ENCODE measurements at places on chromosomes 13 and 19.

DNA sequence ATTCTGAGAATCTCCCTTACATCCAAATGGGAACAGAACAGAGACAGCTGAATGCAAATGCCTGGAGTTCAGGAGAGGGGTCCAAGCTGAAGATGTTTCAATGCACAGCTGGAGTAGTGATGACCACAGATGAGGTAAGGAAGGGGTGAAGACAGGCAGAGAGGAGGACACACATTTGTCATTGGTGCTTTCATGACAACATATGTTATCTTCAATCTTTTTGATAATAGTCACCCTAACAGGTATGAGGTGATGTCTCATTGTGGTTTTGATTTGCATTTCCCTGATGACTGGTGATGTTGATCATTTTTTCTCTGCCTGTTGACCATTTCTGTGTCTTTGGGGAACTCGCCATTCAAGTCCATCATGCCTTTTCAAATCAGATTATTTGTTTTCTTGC, 19.2 kb downstream of the SIGLEC7 start:
- no peak for DNase-seq

DNA sequence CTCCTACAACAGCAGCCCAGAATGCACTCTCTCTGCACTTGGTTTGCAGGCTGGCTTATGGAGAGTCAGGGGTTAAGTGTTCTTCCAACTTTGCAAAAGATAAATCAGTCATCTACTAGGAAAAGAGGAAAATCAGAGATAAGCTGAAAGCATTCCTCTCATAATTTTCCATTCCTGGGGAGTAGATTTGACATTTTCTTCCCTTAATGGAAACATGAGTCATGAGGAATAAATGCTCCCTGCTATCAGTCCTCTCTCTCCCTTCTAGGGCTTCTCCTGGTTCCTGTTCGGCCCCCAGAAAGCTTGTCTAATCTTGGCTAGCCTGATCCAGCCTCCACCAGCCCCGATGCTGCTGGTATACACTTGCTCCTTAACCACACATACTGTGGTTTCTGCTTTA, 28.4 kb upstream of the ENOX1 start:
- DNase-seq, result no peak

GRCh38 chr19:16577531-16577985, 5.3 kb upstream of the SLC35E1 start:
- no peak for DNase-seq

DNA sequence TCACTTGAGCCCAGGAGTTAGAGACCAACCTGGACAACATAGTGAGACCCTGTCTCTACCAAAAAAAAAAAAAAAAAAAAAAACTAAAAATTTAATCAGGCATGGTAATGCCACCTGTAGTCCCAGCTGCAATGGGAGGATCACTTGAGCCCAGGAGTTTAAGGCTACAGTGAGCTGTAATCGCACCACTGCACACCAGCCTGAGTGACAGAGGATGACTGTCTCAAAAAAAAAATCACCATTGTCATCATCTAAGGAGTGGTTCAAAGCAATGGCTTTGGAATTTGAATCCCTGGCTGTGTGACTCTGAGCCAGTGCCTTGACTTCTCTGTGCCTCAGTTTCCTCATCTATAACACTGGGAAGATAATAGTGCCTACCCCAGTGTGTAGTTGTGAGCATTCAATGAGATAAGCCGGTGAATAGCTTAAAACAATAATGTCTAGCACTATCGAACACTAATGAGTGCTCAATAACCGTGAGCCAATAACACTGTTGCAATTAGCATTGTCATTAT, 11.5 kb downstream of the IGSF23 start:
- no peak for DNase-seq

- no peak for DNase-seq
These were observed 1.9 kb upstream of the MYCBP2 start for GRCh38 chr13:77328819-77329132.

DNA sequence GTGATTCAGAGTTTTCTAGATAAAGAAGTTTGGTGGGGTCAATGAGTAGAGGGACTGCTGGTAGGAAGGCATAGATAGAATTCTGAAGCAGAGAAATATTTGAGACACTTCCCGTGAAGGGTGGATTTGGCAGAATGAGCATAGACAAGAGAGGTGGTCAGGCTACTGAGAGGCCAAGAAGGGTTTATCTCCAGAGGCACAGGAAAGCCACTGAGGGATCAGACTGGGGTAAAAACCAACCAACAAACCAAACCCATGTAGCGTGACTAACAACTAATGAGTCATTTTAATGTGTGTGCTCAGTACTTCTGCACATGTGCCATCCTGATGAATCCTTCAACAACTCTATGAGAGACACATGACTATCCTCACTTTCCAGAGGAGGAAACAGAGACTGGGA, 60.0 kb upstream of the SERP2 start:
- DNase-seq, result no peak

DNA sequence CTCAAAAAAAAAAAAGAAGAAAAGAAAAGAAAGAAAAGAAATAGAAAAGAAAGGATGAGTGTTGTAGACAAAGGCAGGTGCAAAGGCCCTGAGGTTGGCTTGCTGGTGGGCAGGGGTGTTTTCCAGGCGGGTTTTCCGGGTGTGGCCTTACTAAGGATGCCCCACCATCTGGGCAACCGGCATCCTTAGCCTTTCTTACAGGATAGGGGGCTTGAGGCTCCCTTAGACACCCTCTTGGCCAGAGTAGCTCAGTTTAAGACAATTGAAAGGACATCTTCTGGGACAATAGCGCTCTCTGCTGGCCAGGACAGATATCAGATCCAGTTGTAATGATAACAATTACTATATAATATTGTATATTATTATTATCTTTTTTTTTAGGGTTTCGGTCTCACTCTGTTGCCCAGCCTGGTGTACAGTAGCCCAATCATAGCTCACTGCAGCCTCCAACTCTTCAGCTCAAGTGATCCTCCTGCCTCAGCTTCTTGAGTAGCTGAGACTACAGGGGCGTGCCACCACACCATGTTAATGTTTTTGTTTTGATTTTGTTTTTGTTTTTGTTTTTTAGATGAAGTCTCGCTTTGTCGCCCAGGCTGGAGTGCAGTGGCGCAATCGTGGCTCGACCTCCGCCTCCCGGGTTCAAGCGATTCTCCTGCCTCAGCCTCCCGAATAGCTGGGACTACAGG, 1.4 kb upstream of the QTRT1 start:
- peak; percentile 85 for DNase-seq

GRCh38 chr13:71249011-71249410, 618.0 kb downstream of the DACH1 start:
- no peak for DNase-seq

GRCh38 chr19:38711726-38712153, 32.5 kb downstream of the CAPN12 start:
- no peak for DNase-seq

GRCh38 chr13:107202371-107203023, 634.6 kb upstream of the ARGLU1 start:
- DNase-seq, result no peak

GRCh38 chr19:50475736-50476223, 527 bp upstream of the EMC10 start:
- no peak for DNase-seq

DNA sequence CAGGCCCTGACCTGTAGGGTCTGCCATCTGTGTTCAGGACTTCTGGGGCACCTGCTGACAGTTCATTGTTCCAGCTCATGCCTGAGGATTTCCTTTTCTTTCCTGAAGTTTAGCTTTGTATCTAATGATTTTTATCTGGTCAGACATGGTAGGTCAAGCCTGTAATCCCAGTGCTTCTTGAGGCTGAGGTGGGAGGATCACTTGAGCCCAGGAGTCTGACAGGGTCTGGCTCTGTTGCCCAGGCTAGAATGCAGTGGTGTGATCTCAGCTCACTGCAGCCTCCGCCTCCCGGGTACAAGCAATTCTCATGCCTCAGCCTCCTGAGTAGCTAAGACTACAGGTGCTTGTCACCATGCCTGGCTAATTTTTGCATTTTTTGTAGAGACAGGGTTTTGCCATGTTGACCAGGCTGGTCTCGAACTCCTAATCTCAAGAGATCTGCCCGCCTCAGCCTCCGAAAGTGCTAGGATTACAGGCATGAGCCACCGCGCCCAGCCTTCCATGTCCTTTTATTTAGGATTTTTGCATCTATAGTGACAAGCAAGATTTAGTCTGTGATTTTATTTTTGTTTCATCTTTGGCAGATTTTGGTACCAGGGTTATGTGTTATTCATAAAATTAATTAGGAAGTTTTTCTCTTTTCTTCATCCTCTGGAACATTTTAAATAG, 33.2 kb downstream of the CHST8 start:
- DNase-seq, result no peak

GRCh38 chr13:26037302-26037701, 14.5 kb downstream of the SHISA2 start:
- peak; percentile 80 for DNase-seq

DNA sequence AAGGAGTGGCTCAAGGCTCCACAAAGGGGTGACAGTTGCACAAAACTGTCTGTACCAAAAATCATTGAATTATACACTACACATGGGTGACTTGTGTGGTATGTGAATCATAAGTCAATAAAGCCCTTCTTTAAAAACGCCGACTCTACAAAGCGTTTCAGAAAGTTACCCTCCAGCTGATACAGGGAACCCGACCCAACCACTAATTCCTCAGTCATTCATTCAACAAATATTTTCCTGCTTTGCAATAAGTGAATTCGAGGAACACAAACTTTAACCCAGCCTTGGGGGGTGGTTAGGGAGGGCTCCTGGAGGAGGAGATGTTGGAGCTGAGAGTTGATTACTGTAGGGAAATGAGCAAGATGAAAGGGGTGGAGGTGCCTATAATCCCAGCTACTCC, 32.0 kb downstream of the LTBP4 start:
- no peak for DNase-seq

- no peak for DNase-seq
These were observed 86.7 kb upstream of the TUBA3C start for GRCh38 chr13:19268331-19268730.

DNA sequence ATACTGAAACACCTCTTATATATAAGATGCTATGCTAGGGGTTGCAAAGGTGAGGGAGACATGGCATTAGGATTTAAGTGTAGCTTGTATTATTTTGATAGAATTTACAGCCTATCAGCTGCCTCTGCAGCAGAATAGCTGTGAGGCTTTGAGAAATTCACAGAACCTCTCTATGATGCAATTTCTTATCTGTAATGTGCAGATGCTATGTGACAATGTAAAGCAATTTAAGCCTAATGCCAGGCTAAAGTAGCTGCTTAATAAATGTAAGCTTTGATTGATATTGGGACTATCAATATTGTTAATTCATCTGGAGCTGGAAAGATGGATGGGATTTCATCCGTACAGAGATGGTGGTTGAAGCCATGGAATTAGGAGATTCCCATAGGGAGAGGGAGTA, 1.6 kb downstream of the ADGRE3 start:
- no peak for DNase-seq

- peak; percentile 73 for DNase-seq
These were observed 776 bp upstream of the NCLN start for GRCh38 chr19:3184847-3185460.

- DNase-seq, result no peak
These were observed 68.1 kb upstream of the PCDH8 start for GRCh38 chr13:52916486-52916990.

GRCh38 chr13:37313372-37313771, 207.9 kb upstream of the CSNK1A1L start:
- DNase-seq, result no peak

DNA sequence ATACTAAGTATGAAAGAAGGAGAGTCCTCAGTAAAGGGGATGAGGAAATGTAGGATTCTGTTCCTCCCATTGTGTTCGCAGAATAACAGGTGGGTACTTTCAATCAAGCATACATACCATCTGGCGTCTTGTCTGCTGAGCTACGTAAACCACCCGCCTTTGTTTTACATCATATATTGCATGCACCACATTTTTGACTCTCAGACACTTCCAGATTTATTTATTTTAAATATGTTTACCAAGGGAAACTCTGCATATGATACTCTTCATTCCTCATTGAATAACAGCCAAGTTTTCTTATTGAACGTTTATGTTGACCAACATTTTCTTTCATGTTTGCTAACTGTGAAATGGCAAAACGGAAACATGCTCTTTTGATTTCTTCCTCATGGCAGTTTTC, 174.1 kb downstream of the FGF14 start:
- no peak for DNase-seq

DNA sequence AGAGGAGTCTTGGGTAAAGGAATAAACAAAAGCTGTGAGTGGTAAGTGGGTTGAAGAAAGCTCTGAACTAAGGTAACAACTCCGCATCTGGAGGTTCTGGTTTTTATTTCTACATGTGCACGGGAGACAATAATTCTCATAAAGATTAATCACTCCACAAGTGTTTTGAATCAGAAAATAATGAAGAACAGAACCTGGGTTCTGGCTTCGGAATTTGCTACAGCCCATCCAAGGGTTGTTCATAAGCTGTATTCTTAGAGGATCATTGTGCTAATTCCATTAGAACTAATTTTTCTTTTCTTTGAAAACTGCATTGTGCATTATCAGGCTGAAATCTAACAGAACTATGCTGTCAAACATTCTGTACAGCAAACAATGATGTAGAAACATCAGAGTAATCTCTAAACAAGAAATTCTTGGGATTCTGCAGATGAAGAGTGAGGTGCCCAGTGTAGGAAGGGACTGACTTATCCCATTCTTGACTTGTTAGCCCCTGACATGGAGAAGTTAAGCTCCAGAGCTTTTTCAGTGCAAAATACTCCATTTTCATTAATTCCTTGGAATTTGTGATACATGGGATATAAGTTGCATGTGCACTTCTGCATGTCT, 368.2 kb downstream of the COG6 start:
- no peak for DNase-seq

- no peak for DNase-seq
These were observed 6.4 kb upstream of the SPATA13 start for GRCh38 chr13:24153979-24154701.

DNA sequence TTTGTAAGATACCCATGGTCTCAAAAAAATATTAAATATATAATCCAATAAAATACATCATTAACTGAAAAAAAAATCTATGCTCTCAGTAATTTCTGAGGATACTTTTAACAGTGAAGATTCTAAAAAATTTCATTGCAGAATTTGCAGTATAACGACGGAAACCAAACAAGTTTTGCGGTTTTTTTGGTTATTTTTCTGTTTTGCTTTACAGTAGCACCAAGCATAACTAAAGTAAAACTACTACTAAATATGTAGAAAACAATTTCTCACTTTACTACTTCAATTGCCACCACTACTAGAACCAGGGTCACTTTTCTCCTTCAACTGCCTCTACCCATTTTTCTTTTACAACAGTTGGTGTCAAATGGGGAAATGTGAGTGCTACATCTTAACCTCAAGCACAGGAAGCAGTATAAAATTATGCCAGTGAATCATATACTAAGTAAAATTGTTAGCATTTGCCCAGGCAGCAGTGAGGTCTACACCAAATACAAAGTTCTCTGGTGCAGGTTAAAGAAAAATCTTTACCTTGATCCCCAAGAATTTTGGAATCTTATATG, 24.1 kb downstream of the MICU2 start:
- DNase-seq, result no peak

GRCh38 chr13:27022571-27023311, 148.9 kb downstream of the USP12 start:
- no peak for DNase-seq

GRCh38 chr13:99469041-99469440, 32.2 kb upstream of the TM9SF2 start:
- DNase-seq, result no peak

Measured in H7 (cell line).